ENCODE measurements at places on chromosomes 11 and 22.

- no peak for DNase-seq
- peaks cover 4% of the 10 kb centered on the region for H3K27me3 ChIP-seq
- no peak overlapping the region for H3K27ac ChIP-seq
- no peaks in the 10 kb centered on the region for H3K36me3 ChIP-seq
- H3K4me1 ChIP-seq, result peaks cover 13% of the 10 kb centered on the region
Measured at GRCh38 chr11:44607987-44608386, 42.5 kb downstream of the CD82 start.

DNA sequence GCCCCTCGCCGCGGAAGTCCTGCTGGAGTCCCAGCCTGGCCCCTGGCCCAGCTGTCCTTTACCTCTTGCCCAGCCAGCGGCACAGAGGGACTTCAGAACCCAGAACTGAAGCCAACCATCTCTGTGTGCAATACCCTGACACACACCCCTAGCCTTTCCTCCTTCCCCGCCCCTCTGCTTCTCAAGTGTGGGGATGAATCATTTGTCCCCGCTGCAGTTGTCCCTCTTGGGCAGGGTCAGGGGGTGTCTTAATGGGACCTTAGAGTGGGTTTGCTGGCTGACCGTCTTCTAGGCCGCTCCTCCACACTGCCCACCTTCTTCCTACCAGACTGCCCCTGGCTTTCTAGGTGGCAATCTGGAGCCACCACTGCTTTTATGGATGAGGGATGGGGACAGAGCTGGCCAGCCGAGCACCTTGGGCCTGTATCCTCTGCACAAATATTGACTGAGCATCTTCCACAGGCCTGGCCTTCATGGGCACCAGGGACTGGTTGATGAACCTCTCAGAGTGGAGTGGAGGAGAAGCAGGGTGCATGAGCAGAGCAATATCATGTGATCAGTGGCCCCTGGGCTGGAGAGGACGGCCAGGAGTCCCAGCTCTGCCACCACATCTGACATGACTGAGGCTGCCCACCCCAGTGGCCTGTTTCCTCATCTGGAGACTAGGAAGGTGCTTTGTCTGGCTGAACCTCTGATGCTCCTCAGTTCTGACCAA is 668 bp upstream of the CHST1 start:
- H3K36me3 ChIP-seq, result peaks cover 11% of the 10 kb centered on the region
- peaks cover 43% of the 10 kb centered on the region for H3K4me1 ChIP-seq
- peaks cover 20% of the 10 kb centered on the region for H3K27me3 ChIP-seq
- H3K27ac ChIP-seq, result no peak overlapping the region
- H3K4me3 ChIP-seq, result peak overlapping the region; percentile 91
- DNase-seq, result no peak

DNA sequence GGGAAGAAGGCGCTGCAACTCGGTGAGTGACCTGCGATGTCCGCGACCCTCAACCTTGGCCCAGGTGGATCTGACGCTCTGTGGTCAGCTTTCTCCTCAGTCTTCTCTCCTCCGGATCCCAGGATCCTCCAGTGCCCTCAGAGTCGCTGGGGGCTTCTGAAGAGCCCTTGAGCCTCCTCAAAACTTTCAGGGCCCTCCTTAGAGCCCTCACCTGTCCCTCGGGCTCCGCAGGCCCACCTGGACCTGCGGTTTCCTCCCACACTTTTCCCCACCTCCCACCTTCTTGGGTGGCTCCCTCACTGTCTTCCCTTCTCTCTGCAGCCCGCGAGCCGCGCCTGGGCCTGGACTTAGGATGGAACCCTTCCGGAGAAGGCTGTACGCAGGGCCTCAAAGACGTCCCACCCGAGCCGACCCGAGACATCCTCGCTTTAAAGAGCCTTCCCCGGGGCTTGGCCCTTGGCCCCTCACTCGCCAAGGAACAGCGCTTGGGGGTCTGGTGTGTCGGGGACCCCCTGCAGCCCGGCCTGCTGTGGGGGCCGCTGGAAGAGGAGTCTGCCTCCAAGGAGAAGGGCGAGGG is 335 bp downstream of the ZNF408 start:
- peaks cover 30% of the 10 kb centered on the region for H3K4me1 ChIP-seq
- peak overlapping the region; percentile 98 for H3K4me3 ChIP-seq
- no peak for DNase-seq

GRCh38 chr11:130477586-130478203 is 29.2 kb downstream of the ADAMTS15 start:
- H3K27ac ChIP-seq, result no peak overlapping the region
- no peak for DNase-seq
- peaks cover 4% of the 10 kb centered on the region for H3K36me3 ChIP-seq
- peaks cover 12% of the 10 kb centered on the region for H3K4me1 ChIP-seq

DNA sequence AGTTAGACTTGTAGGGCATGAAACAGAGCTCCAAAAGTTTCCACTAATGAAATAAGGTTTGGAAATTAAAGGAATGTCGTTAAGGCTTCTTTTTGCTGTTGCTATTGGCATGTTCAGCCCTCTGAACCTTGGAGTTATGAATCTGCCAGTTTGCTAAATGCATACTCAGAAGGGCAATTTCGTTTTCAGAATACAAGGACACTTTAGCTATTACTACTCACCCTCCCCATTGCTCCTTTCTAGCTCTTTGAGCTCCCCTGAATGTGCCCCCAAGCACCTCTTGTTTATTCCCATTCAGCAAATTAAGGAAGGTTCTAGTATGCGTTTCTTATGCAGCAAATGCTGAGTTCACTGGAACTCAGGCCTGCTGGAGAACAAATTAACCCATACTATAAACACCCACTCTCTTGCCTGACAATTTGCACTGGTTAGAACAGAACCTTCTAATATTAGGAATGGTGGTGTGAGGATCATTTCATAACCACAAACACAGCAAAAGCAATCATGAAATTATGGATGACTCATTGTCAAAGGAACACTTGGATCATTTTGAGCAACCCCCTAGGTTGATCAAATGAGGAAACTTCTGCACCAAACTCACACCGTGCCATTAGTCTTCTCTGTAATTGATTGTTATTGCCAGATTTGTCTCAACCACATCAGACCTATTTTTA is 26.2 kb upstream of the LIN7C start:
- no peaks in the 10 kb centered on the region for H3K4me1 ChIP-seq
- H3K27ac ChIP-seq, result no peak overlapping the region
- no peak for DNase-seq
- H3K27me3 ChIP-seq, result peaks cover 2% of the 10 kb centered on the region
- no peaks in the 10 kb centered on the region for H3K36me3 ChIP-seq
- no peak overlapping the region for H3K4me3 ChIP-seq

GRCh38 chr11:13861411-13861810 is 101.1 kb upstream of the SPON1 start:
- no peak overlapping the region for H3K27ac ChIP-seq
- peaks cover 4% of the 10 kb centered on the region for H3K27me3 ChIP-seq
- H3K4me3 ChIP-seq, result no peak overlapping the region
- H3K4me1 ChIP-seq, result no peaks in the 10 kb centered on the region
- no peaks in the 10 kb centered on the region for H3K36me3 ChIP-seq

DNA sequence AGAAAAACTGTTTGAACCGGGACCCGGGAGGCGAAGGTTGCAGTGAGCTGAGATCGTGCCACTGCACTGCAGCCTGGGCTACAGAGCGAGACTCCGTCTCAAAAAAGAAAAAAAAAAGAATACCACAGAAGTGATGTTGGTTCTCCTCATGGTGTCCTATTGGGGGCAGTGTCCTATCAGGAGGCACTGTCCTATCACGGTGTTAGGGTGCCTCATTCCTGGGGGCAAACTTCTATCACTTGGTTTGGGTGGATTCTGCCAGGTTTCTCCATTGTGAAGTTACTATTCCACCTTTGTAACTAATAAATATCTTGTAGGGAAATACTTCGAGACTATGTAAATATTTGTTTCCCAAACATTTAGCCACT is 19.6 kb downstream of the PRR14L start:
- no peak overlapping the region for H3K4me3 ChIP-seq
- H3K27me3 ChIP-seq, result no peaks in the 10 kb centered on the region
- no peak for DNase-seq
- H3K27ac ChIP-seq, result no peak overlapping the region

GRCh38 chr11:36098087-36098486 is 154.2 kb downstream of the LDLRAD3 start:
- H3K27ac ChIP-seq, result no peak overlapping the region
- no peak for DNase-seq
- no peaks in the 10 kb centered on the region for H3K27me3 ChIP-seq
- no peak overlapping the region for H3K4me3 ChIP-seq
- H3K36me3 ChIP-seq, result peaks cover 27% of the 10 kb centered on the region

DNA sequence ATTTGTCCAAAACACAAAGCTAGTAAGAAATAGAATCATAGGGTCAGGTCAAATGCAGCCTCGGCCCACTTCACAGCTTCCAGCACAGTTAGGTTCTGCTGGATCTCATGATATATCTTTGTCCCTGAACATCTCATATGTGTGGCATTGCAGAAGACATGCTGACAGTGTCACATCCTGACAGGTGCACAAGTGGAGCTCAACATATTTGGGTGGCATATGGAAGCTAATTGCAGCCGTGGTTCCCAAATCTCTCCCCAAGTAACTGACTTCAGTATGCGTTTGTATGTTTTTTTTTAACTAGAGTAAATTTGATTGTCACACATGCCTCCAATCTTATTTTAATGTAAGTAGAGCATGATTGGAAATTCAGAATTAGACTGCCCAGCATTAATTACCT is 33.4 kb downstream of the NAV2 start:
- H3K4me1 ChIP-seq, result no peaks in the 10 kb centered on the region
- H3K4me3 ChIP-seq, result no peak overlapping the region
- H3K27me3 ChIP-seq, result no peaks in the 10 kb centered on the region
- H3K27ac ChIP-seq, result no peak overlapping the region
- DNase-seq, result no peak
- no peaks in the 10 kb centered on the region for H3K36me3 ChIP-seq

DNA sequence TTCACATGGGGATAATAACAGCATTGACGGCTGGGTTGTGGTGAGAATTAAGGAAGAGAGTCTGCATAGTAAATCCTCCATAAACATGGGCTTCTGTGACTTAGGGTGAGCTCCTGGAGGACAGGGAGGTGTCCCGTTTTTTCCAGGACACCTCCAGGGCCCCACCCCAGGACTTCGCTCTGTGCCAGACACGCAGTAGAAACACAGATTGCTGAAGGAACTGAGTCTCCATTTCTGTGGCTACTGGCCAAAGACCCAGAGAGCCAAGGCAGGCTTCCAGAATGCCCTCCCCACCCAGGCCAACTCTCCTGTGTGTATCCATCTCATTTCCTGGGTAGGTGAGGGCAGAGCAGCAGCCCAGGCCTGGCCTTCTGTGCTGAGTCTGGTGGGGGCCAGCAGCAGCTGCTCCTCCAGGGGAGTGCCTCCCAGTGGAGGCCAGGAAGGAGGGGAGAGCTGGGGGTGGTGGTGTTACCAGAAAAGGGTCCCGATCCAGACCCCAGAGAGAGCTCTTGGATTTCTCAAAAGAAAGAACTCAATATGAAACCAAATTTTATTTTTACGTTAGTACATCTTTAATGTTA is 9.5 kb upstream of the RFPL3 start:
- H3K27ac ChIP-seq, result no peak overlapping the region
- H3K4me3 ChIP-seq, result no peak overlapping the region
- H3K4me1 ChIP-seq, result no peaks in the 10 kb centered on the region
- no peaks in the 10 kb centered on the region for H3K36me3 ChIP-seq

DNA sequence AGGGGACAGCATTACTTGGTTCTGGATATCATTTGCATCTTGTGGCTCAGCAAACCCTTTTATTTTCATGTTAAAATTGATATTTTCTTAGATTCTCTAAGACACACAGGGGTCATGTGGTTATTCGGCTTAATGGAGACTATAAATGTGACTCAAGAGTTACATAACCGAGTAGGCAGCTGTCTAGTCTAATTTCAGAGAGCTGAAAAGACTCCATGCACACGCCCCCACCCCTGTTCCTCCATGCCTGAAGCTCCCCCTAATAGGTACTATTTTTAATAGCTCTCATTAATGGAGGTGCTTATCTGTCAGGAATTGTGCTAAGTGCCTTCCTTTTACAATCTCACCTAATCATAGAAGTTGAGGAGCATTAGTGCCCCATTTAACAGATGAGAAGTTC is 189.2 kb upstream of the ARHGAP20 start:
- no peaks in the 10 kb centered on the region for H3K36me3 ChIP-seq
- H3K4me1 ChIP-seq, result no peaks in the 10 kb centered on the region
- no peak overlapping the region for H3K27ac ChIP-seq
- DNase-seq, result no peak

DNA sequence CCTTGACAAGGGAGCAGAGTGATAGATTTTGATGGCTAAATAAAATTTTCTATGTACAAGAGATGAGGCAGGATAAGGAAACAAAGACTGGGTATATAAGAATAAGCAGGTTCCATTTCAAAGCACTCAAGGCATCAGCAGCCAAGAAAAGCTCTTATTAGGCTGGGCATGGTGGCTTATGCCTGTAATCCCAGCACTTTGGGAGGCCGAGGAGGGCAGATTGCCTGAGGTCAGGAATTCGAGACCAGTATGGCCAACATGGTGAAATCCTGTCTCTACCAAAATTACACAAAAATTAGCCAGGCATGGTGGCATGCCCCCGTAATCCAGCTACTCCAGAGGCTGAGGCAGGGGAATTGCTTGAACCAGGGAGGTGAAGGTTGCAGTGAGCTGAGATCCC is 563.4 kb upstream of the CCDC179 start:
- no peaks in the 10 kb centered on the region for H3K4me1 ChIP-seq
- H3K27ac ChIP-seq, result no peak overlapping the region
- no peaks in the 10 kb centered on the region for H3K36me3 ChIP-seq
- no peaks in the 10 kb centered on the region for H3K27me3 ChIP-seq
- DNase-seq, result no peak

DNA sequence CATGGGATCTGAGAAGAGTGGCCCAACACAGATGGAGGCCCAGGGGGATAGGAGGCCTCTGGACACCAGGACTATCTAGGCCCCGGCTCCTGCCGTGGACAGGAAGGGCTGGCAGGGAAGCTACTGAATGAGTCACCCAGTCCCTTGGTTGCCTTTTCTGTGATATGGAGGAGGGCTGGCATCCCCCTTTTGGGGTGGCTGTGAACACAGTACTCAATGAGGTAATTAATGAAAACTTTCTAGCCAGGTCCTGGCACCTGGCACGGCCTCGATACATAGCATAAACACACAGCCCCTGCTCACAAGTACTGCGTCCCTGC is 163.2 kb downstream of the CHST1 start:
- H3K4me1 ChIP-seq, result peaks cover 7% of the 10 kb centered on the region
- peaks cover 3% of the 10 kb centered on the region for H3K27me3 ChIP-seq
- H3K27ac ChIP-seq, result no peak overlapping the region
- DNase-seq, result no peak
- no peak overlapping the region for H3K4me3 ChIP-seq
- no peaks in the 10 kb centered on the region for H3K36me3 ChIP-seq

DNA sequence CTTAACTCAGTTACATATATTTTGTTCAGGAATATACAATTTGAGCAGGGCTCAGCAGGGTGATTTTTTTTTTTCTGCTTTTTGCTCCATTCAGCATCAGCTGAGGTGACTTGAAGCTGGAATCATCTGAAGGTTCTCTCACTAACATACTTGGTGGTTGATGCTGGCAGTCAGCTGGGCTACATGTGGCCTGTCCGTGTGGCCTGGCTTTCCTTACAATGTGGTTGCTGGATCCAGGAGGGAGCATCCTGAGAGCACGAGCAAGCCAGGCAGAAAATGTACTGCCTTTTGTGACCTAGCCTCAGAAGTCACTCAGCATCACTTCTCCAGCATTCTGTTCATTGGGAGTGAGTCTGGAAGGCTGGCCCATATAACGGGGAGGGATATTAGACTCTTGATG is 151.6 kb upstream of the E2F8 start:
- no peak overlapping the region for H3K27ac ChIP-seq
- no peaks in the 10 kb centered on the region for H3K4me1 ChIP-seq
- H3K36me3 ChIP-seq, result no peaks in the 10 kb centered on the region
- no peak overlapping the region for H3K4me3 ChIP-seq
